ENCODE measurements at places on chromosomes 3 and 15. TPM values are rescaled to one million over a fixed set of nuclear protein-coding genes. Genes with fewer than 3 reads are reported as not detected.

Gene RLBP1
- not detected for total RNA-seq

DNA sequence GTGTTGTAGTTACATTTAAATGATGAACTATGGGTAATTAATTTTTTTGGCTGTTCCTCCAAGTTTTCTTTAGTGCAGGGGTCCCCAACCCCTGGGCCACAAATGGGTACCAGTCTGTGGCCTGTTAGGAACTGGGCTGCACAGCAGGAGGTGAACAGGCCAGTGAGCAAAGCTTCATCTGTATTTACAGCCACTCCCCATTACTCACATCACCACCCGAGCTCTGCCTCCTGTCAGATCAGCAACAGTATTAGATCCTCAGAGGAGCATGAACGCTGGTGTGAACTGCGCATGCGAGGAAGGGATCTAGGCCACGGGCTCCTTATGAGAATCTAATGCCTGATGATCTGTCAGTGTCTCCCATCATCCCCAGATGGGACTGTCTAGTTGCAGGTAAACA is 75.9 kb upstream of the RPL35A start:
- DNase-seq, result no peak

DNA sequence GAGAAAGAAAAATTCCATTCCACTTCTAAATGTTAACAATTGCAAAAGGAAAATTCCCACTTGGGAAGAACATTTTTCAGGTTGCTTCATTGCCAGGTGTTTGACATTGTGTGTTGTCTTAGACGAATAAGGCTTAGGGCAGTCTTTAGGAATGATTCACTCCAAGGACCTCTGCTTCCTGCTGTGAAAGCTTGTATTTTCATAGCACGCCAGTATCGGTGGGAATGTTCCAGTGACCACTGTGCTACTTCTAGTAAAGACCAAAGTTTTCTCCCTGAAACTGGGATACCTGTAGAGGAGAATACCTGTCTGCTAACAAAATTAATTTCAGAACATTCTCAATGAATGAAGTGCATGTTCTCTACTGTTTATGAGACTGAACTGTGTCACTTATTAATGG is 64.1 kb downstream of the CDIN1 start:
- no peak for DNase-seq

GRCh38 chr3:194930377-194931204 is 244.9 kb downstream of the FAM43A start:
- no peak for DNase-seq

- no peak for DNase-seq
These were observed 819 bp upstream of the PLXNB1 start for GRCh38 chr3:48430708-48431101.

GRCh38 chr15:60957111-60957510 is 272.0 kb downstream of the RORA start:
- DNase-seq, result no peak

Gene GOLGA6B
- total RNA-seq, result 0.26 TPM

GRCh38 chr15:47870956-47871625 is 153.8 kb downstream of the SEMA6D start:
- DNase-seq, result no peak

GRCh38 chr15:82058026-82058425 is 12.2 kb upstream of the MEX3B start:
- DNase-seq, result no peak

GRCh38 chr3:194514626-194515025 is 27.8 kb upstream of the ATP13A3 start:
- DNase-seq, result no peak

DNA sequence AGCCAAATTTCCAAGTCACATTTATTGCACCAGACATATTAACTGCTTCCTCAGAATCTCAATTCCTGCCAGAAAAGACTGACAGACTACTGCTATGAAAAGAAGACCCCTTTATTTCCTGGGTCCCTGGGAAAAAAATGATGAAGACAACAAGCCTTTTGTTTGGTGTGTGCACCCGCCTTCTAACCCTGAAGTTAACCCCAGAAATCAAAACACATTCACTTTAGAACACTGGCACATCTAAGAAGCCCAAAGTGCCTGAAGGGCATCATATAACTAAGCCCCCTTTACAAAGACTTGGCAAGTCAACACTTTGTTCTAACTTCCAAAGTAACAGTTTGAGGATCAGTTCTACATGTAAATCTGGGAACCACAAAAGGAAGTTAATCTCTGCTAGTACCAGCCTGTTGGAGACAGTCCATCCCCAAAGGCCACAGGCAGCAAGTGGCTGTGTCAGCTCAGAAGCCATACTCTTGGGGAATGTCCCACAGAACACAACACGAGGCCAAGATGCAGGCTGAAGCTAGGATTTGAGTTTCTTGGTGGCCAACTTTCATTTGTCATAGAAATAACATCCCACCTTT is 16.3 kb upstream of the ATP1B3 start:
- no peak for DNase-seq

Gene GOLGA8G
- not detected for total RNA-seq

- no peak for DNase-seq
These were observed 1076.6 kb downstream of the IGSF11 start for GRCh38 chr3:117958027-117958426.

DNA sequence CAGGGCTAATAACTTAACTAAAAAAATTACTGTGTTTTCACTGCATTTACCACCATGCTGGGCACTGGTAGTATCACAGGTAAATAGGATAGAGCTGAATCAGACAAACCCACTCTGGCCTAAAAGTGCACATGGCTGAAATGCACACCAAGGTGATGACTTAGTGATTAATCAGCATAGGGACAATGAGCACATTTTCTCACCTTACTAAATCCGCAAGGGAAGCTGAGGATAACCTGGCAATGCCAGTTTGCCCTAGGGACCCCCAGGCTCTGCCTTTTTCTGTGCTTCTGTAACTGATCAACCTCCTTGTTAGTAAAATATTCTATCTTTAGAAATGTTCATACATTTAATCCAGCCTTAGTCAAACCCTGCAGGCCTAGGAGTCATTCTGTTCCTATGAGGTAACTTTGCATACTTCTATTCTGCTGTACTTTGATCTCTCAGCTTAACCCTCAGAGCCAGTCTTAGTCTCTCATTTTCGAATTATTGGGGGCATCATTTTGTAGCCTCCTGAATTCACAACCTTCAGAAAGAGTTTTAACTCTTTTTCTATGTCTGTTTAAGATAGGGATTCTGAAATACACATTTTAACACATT is 562.9 kb upstream of the KCNMB2 start:
- no peak for DNase-seq

DNA sequence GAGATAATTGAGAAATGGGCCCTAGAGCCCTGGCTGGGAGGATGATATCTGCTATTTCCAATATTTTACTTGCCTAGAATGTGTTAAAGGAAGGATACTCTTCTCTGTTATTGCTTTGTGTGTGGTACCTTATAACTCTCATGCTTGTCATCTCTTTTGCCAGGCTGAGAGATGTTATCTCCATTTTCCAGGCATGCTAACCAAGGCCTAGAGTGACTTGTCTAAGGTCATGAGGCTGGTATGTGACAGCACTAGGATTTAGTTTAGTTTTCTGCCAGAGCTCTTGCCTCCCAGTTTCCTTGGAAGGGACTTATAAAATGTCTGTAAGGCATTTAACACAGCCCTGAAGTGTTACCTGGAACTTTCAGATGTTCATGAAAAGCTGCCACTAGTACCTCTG is 1.4 kb downstream of the CLK3 start:
- DNase-seq, result no peak

DNA sequence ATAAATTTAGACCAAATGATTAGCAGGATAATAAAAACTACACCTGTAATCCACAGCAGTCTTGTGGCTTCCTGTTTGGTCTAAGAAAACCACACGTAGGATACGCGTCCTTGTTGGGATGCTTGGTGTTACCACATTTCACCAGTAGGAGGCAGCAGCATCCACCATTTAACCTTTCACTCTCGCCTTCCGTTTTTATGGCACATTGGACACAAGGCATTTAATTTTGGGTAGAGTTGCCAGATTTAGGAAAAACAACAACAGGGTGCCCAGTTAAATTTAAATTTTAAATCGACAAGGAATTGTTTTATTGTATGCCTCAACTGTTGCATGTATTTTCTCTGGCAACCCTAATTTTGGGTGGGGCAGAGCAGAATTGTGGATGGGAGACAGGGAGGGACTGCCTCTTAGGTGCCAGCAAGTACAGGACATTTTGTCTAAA is 6.3 kb downstream of the LRRC31 start:
- DNase-seq, result peak; percentile 25

- DNase-seq, result peak; percentile 59
These were observed 545 bp upstream of the RFX7 start for GRCh38 chr15:56244038-56244810.

GRCh38 chr15:96421178-96421601 is 90.7 kb downstream of the NR2F2 start:
- DNase-seq, result no peak

Gene PCOLCE2
- total RNA-seq, result 58.4 TPM

DNA sequence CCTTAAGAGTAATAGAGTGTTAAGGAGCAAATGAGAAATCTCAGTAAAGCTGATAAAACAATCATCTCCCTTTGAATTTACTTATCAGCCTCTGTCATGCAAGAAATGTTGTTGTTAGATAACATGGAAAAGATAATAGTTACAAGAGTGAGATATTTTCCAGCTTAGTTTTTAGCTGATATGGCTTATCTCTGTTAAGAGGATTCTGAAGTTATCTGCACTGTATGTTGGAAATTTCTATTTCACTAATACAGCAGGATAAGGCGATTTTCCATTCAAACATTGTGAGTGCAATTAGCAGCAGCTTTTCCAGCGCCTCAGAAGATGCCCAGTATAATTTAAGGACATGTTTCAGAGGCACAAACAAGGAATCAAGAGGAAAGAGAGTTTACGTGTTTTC is 262.9 kb downstream of the CNTN6 start:
- no peak for DNase-seq

Gene TNFAIP8L3
- total RNA-seq, result 9.7 TPM

DNA sequence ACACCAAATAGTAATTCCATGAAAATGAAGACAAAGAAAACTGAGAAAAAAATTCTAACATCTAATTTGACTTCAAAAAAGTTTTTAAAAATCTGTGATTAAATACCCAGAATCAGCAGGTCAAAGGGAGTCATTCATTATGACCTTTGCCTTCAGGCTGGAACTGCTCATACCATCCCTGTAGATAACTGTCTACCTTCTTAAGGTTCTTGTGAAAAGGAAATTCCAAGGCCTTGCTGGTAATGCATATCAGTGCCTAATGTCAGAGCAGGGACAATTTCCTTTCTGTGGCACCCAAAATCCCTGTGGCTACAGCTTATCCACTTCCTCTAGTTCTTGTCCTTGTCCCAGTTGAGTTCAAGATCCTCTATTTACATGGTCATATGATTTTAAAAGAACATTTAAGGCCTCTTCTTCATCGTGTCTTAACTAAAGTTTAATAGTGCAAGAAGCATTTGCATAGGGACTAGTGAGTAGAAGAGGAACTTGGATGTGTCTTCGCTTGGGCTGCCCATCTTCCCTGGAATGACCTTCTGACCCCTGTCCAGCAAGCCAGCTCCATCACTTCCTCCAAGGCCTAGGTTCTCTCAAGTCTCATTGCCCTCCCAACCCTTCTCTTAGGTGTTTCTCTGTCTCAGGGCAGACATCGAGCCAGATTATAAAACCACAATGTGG is 8.7 kb upstream of the PLCL2 start:
- no peak for DNase-seq

- DNase-seq, result no peak
These were observed 48.8 kb downstream of the ALDH1A2 start for GRCh38 chr15:58016581-58017175.
